ENCODE measurements at places on chromosomes 7 and 10.
A peak's percentile ranks its signal among the peaks of the same experiment; 100 is the strongest.

- no peak for DNase-seq
Measured at GRCh38 chr7:78905436-78905835, 548.0 kb downstream of the MAGI2 start.

DNA sequence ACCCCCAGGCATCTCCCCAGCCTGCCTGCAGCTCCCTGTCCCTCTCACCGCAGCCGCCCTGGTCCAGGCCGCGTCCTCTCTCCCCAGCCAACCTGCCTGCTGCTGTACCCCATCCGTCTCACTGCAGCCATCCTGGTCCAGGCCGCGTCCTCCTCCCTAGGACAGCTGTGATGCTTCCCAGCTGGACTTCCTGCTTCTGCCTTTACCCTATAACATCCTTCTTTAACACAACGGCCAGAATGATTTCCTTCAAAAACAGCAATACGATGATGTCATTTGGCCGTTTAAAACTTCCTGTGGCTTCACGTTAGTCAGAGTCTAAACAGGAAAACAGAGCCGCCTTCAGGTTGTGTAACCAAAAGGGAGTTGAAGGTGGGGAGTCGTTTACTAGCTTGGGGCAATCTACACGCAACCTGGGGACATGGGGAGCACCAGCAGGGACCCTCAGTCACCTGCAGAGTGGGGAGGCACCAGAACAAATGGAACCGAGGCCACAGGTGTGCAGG is 32.2 kb upstream of the ZFAND2A start:
- DNase-seq = no peak

DNA sequence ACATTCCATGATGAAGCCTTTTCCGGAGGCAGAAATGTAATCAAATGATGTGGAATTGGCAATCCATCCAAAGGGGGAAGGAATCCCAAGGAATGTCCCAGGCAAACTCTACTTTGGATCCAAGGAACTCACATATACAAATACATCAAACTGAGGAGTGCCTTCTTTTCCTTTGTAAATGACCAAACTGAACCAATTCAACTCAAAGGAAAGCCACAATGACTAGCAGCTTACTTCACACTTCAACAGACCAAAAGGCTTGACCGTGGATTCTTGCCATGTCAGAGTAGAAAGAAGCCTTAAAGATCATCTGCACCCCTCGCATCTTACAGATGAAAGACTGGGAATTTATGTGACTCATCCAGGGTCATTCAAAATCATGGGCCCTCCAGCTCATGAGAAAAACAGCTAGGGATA is 79.7 kb upstream of the MACROH2A2 start:
- DNase-seq = no peak

DNA sequence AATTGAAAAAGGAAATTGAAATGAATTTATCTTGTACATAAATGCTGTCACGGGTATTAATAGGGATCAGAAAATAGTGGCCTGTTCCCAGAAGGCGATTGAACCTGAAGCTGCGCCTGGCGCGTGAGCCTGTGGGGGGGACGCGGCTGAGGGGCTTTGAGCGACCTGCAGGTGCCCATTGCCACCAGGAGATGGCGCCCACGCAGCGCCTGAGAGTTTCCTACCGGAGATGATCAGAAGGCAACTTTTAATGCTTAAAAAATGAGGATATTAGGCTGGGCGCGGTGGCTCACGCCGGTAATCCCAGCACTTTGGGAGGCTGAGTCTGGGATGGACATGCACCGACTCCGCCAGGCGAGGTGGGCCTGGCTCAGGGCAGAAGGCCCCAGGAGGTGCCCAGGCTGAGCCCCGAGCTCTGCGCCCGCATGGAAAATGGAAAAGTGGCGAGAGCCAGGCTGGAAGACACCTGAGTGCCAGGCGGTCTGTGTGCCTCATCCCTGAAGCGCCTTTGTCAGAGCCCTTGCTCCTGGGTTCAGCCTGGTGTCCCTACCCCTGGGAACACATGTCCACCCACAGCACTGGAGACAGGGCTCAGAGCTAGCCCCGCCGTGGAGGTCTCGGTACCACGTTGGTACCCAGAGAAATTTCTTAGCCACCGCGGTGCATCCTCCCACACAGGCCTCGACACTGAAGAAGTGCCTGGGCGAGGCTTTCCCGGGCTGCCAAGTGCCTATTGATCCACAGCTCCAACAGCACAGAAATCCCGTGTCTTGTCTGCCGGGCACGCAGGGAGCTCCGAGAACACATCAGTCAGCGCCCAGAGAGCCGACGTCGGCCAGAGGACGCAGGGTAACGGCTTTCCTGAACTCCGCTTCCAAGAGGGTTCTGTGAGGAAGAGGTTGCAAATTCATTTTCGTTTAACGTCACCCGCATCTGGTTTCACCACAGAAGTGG is 117.4 kb downstream of the INPP5A start:
- peak; percentile 77 for DNase-seq

- no peak for DNase-seq
Measured at GRCh38 chr10:17474595-17475323, 20.4 kb upstream of the ST8SIA6 start.

DNA sequence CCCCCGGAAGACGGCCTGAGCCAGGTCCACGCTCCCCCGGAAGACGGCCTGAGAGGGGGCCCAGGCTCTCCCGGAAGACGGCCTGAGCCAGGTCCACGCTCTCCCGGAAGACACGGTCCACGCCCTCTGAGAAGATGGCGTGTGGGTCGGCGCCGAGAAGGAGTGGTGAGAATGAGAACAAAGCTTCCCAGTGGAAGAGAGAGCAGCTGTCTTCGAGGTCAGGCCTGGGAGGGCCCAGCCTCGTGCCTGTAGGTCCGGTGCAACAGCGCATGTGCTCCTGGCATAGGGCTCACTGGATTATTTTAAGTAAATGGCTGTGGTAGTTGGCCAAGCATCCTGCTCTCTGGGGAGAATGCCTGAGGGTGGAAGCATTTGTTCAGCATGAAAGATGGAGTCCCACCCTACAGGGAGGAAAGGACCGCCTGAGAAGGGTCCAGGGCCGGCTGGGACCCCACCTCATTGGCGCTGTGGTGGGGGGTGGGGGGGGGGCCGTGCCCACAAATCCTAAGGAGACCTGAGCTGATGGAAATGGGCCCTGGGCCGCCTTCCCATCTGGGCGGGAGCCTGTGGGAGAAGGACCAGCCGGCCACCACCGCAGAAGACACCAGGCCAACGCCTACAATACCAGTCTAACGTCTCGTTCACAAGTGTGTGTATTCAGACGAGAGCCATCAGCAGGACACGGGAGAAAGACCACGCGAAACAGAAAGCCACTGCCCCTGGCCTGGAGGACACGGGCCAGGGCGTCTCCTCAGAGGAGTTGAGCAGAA is 210.0 kb downstream of the WDR37 start:
- no peak for DNase-seq

- DNase-seq = no peak
Measured at GRCh38 chr10:79248341-79249185, 98.7 kb upstream of the PPIF start.

DNA sequence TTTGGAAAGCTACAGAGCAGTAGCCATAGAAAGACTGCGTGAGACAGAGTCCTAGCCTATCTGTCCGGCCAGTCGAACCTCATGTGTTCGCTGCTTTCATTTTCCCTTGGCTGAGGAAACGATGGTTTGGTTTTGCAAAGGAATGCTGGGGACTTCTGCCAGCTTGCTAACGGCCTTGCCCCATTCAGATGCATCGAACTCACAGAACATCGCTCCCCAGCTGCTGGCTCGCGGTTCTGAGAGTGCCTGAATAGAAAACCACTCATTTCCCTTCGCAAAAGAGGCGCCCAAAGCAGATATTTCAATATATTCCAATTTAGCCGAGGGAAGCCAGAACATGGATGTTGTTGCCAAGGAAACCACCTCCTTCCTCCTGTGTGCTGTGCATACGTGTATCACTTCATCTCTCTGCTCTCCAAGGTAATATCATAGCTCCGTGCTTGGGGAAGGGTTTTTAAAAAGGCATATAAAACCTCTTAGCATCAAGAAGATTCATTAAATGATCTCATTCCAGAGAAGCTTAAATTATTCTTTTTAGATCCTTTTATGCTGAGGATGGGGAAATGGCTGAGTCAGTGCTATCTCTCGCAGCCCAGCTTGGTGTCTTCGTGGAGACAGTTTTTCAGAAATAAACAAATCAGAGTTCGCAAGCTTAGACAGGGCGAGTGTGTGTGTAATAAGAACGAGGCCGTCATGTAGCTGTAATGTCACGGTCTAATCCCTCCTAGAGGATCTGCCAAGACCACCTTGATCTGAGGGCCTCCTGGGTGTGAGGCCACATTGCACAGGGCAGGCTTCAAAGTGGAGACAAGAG is 215.2 kb downstream of the RPS24 start:
- peak; percentile 53 for DNase-seq

DNA sequence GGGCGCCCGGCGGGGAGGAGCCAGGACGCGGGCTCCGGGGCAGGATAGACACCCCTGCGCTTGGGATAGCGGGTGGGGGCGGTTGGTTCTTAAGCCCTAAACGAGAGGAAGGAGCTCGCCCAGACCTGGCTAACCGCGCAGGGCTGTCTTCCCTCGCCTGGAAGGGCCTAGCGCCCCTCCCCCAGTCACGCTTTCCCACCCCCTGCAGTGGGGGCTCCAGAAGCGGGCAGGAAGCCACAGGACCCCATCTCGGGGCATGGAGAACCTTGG is 6.5 kb downstream of the SHH start:
- DNase-seq = no peak

DNA sequence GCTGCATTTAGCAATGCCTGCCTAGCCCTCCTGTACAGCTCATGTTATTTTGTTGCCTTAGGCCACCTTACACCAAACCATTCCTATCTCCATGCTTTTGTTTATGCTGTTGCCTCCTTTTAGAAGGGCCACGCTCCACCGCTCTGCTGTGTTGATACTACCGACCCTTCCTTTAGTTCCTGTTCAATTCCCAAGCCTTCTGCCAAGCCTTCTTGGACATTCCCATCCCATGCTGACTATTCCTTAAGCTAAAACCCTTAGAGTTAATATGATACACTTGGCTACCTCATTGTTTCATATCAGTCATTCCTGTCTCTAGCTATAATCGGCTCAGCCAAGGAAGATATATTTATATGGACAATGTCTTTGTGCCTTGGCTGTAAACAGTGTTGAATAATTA is 705.5 kb downstream of the LRMDA start:
- DNase-seq = no peak

All from globus pallidus (tissue), 1 donor.